ENCODE measurements at places on chromosomes 13 and 19. TPM values are rescaled to one million over a fixed set of nuclear protein-coding genes. Genes with fewer than 3 reads are reported as not detected.

- peak; percentile 26 for DNase-seq
Observed at GRCh38 chr13:49828453-49828852, 36.0 kb upstream of the KPNA3 start.

DNA sequence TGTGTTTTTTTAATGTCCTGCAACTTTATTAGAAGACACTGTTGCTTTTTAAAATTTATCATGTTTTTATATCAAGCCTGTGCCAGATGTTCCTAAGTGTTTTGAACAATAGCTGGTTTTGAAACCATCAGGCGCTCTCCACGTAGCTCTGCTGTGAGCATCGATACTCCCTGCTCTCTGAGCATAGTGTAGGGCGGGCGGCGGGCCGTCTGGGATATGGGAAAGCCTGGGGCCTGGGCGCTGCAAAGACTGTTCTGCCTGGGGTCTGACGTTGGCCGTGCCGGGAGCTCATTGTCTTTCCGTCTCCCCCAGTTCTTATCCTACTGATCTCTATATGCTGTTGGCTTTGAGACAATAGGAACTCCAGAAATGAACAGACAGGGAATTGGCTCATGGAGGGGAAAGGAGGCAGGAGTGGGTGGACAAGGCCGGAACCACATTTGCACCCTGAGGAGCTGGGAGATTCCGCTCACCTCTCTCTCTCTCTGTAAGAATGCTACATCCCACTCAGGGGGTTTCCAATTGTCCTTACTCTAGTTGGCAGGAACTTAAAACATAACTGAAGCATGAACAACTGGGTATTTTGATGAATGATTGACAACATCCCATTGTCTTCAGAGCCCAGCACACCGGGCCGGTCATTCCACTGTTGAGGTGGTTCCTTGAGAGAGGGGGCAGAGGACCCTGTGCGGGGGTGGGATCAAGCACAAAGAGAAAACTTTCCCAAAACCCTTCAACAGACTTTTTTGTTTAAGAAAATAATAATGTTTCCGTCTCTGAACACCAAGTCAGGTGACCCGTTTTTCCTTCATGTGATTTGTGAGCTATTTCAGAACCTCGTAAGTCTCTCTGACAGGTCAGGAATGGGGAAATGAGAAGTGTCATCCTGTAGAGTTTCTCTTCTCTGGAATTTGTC, 64.7 kb downstream of the COL4A2 start:
- DNase-seq, result peak; percentile 99

DNA sequence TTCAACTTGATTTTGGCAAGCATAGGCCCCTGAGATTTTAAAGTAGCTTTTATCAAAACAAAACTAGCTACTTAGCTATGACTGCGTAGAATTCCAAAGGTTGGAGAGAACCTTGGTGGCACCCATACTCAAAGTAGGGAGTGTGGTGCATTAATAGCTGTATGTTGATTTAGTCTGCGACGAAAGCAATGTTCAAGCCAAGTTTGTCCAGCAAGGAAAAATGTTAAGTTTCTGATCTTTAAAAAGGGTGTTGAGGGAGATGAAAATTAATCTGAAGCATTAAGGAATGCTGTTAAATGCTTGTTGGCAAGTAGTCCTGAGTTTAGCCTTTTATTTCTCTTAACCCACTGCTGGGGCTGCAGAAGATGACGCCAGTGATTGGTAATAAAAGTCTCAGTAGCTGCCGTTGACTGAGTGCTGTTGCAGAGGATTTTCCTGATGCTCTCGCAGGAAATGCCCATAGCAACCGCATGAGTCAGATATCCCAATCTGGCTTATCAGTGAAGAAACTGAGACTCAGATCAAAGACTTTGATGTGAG, 75.9 kb upstream of the RNF113B start:
- peak; percentile 82 for DNase-seq

The EDDM13 gene
- 1.8 TPM for total RNA-seq

The CYP2A6 gene
- not detected for total RNA-seq

The OR7A5 gene
- total RNA-seq, result not detected

The PTH2 gene
- total RNA-seq, result not detected

Data from dermis microvascular lymphatic vessel endothelial cell (primary cell).